ENCODE measurements at places on chromosomes 1 and 21.

- no peak overlapping the region for H3K4me3 ChIP-seq
- no peak for DNase-seq
- no peaks in the 10 kb centered on the region for H3K36me3 ChIP-seq
- peaks cover 30% of the 10 kb centered on the region for H3K4me1 ChIP-seq
- no peak overlapping the region for H3K27ac ChIP-seq
- peaks cover 4% of the 10 kb centered on the region for H3K27me3 ChIP-seq
Observed at GRCh38 chr21:45891388-45892155, 90.0 kb upstream of the COL6A1 start.

DNA sequence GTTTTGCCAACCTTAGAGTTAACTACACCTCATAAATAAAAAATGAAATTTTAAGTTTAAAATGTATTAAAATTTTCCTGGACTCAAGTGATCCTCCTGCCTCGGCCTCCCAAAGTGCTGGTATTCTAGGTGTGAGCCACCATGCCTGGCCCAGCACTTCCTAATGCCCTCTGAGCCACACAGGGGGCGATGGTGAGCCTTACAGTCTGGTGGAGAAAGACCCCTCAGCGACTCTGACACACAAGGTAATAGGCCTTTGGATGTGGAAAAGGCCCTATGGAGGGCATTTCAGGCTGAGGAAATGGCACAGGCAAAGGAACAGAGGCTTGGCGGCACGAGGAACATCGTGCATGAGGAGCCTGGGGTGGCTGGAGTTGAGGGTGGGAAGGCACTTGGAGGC lies 6.7 kb downstream of the CITED4 start:
- H3K36me3 ChIP-seq, result no peaks in the 10 kb centered on the region
- H3K27me3 ChIP-seq, result no peaks in the 10 kb centered on the region
- no peak for DNase-seq
- no peaks in the 10 kb centered on the region for H3K4me1 ChIP-seq
- no peak overlapping the region for H3K27ac ChIP-seq

GRCh38 chr1:32014948-32015273 lies 1.2 kb downstream of the KHDRBS1 start:
- H3K27me3 ChIP-seq, result no peaks in the 10 kb centered on the region

GRCh38 chr21:29175408-29176134 lies 45.1 kb downstream of the MAP3K7CL start:
- no peak overlapping the region for H3K27ac ChIP-seq
- H3K4me1 ChIP-seq, result no peaks in the 10 kb centered on the region
- H3K4me3 ChIP-seq, result no peak overlapping the region
- no peak for DNase-seq

GRCh38 chr1:22826604-22827580 lies 116.3 kb downstream of the EPHB2 start:
- H3K36me3 ChIP-seq, result no peaks in the 10 kb centered on the region
- no peak overlapping the region for H3K27ac ChIP-seq
- no peak overlapping the region for H3K4me3 ChIP-seq
- no peaks in the 10 kb centered on the region for H3K4me1 ChIP-seq

GRCh38 chr1:234755449-234755863 lies 145.5 kb upstream of the IRF2BP2 start:
- DNase-seq, result no peak
- H3K27me3 ChIP-seq, result no peaks in the 10 kb centered on the region
- H3K27ac ChIP-seq, result no peak overlapping the region
- peaks cover 33% of the 10 kb centered on the region for H3K4me1 ChIP-seq
- H3K4me3 ChIP-seq, result no peak overlapping the region
- no peaks in the 10 kb centered on the region for H3K36me3 ChIP-seq

DNA sequence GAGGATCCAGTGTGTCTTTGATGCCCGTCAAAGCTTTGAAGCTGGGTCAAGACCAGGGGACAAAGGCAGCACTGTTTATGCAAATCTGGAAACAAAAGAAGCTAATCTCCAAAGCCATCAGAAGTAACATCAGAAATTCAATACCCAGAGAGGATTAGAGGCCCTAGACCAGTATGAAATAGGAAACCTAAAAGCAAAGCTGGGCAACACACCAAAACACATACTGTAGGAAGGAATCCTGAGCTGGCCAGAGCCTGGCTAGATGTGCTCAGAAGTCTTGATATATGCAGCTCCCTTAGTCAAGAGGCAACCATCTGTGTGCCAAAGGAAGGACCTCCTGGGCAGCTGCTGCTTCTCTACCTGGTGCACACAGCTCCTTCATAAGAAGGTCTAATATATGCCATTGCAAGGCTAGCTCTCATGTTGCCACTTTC lies 12.3 kb downstream of the COLGALT2 start:
- no peaks in the 10 kb centered on the region for H3K4me1 ChIP-seq
- H3K36me3 ChIP-seq, result no peaks in the 10 kb centered on the region
- no peaks in the 10 kb centered on the region for H3K27me3 ChIP-seq
- no peak overlapping the region for H3K27ac ChIP-seq

GRCh38 chr21:16644685-16645084 lies 868.2 kb upstream of the CXADR start:
- no peak for DNase-seq
- H3K4me3 ChIP-seq, result no peak overlapping the region
- H3K4me1 ChIP-seq, result no peaks in the 10 kb centered on the region
- no peaks in the 10 kb centered on the region for H3K36me3 ChIP-seq
- H3K27me3 ChIP-seq, result no peaks in the 10 kb centered on the region

GRCh38 chr1:90558126-90558525 lies 159.0 kb downstream of the BARHL2 start:
- H3K4me3 ChIP-seq, result no peak overlapping the region
- no peaks in the 10 kb centered on the region for H3K4me1 ChIP-seq
- no peak overlapping the region for H3K27ac ChIP-seq

DNA sequence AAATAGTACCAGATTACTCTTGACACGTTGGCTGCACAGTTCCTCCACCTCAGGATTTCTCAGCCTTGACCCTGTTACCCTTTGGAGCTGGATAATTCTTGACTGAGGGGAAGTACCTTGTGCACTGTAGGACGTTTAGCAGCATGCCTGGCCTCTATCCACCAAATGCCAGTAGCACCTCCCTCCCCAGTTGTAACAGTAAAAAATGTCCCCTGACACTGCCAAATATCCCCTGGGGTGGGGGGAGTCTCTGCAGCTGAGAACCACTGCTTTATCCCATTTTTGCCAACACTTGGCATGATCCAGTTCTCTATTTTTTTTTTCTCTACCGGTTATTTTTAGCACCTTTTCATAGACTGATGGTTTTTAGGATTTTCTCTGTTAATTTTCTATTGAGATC lies 34.0 kb downstream of the C1orf198 start:
- no peak for DNase-seq
- H3K36me3 ChIP-seq, result no peaks in the 10 kb centered on the region
- no peaks in the 10 kb centered on the region for H3K4me1 ChIP-seq
- H3K27ac ChIP-seq, result no peak overlapping the region
- peaks cover 2% of the 10 kb centered on the region for H3K27me3 ChIP-seq
- H3K4me3 ChIP-seq, result no peak overlapping the region

- DNase-seq, result no peak
- H3K36me3 ChIP-seq, result no peaks in the 10 kb centered on the region
- no peak overlapping the region for H3K27ac ChIP-seq
- no peaks in the 10 kb centered on the region for H3K4me1 ChIP-seq
Observed at GRCh38 chr1:100785470-100786052, 66.0 kb downstream of the VCAM1 start.

GRCh38 chr1:199178646-199179045 lies 539.8 kb downstream of the PTPRC start:
- H3K27ac ChIP-seq, result no peak overlapping the region
- H3K36me3 ChIP-seq, result no peaks in the 10 kb centered on the region
- H3K4me3 ChIP-seq, result no peak overlapping the region
- H3K27me3 ChIP-seq, result no peaks in the 10 kb centered on the region

- DNase-seq, result no peak
- no peak overlapping the region for H3K4me3 ChIP-seq
- H3K36me3 ChIP-seq, result no peaks in the 10 kb centered on the region
Observed at GRCh38 chr1:165454091-165454610, 9.2 kb upstream of the RXRG start.

GRCh38 chr1:228317411-228317828 lies 89.2 kb downstream of the TRIM11 start:
- DNase-seq, result no peak
- no peak overlapping the region for H3K4me3 ChIP-seq

DNA sequence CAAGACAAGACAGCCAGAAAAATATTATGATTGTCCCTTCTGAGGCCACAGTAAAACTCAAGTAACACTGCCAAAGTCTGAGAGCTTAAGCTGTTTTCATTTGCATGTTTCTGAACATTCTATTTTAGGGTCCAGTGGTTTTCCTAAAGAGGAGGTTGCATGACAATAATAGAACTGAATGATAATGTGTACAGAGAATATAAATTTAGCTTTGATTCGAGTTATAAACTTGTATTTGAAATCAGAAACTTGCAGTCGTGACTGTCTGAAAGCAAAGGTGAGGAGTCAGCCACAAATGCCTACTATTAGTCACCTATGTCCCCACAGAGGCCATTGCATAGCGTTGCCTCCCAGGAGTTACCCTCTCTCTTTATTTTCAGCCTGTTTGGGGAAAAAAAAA lies 363.1 kb upstream of the ADGRL2 start:
- H3K36me3 ChIP-seq, result no peaks in the 10 kb centered on the region
- H3K27me3 ChIP-seq, result no peaks in the 10 kb centered on the region
- no peak overlapping the region for H3K4me3 ChIP-seq
- no peak overlapping the region for H3K27ac ChIP-seq
- no peak for DNase-seq

DNA sequence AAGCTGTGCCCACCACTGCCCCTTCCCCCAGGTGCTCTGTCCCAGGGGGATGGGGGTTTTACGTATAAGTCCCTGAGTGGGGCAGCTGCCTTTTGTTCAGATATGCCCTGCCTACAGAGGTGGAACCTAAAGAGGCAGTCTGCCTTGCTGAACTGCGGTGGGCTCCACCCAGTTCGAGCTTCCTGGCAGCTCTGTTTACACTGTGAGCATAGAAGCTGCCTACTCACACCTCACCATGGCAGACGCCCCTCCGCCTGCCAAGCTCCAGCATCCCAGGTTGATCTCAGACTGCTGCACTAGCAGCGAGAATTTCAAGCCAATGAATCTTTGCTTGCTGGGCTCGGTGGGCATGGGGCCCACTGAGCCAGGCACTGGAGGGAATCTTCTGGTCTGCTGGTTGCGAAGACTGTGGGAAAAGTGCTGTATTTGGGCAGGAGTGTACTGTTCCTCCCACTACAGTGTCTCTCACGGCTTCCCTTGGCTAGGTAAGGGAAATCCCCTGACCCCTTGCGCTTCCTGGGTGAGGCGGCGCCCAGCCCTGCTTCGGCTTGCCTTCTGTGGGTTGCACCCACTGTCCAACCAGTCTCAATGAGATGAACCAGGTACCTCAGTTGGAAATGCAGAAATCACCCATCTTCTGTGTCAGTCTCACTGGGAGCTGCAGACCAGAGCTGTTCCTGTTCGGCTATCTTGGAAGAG lies 17.6 kb upstream of the RWDD3 start:
- no peak overlapping the region for H3K27ac ChIP-seq
- peaks cover 7% of the 10 kb centered on the region for H3K4me1 ChIP-seq

DNA sequence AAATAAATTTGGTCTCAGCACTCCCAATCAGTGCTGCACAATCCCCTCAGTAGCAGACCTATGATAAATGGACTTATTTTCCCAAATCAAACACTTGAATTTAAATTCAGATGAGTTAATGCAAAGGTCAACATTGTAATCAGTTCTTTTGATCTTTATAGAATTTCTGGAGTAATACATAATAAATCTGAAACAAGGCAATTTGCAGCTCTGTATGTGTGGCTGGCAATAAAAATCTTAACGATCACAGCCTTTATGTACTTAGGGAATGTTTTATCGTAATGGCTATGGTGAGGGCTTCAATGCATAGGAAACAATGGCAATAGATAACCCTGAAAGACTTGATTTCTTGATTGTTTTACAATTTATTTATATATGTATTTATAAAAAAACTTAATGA lies 91.4 kb downstream of the GPATCH2 start:
- no peaks in the 10 kb centered on the region for H3K36me3 ChIP-seq
- H3K27ac ChIP-seq, result no peak overlapping the region
- H3K4me3 ChIP-seq, result no peak overlapping the region
- no peak for DNase-seq
- H3K4me1 ChIP-seq, result no peaks in the 10 kb centered on the region

DNA sequence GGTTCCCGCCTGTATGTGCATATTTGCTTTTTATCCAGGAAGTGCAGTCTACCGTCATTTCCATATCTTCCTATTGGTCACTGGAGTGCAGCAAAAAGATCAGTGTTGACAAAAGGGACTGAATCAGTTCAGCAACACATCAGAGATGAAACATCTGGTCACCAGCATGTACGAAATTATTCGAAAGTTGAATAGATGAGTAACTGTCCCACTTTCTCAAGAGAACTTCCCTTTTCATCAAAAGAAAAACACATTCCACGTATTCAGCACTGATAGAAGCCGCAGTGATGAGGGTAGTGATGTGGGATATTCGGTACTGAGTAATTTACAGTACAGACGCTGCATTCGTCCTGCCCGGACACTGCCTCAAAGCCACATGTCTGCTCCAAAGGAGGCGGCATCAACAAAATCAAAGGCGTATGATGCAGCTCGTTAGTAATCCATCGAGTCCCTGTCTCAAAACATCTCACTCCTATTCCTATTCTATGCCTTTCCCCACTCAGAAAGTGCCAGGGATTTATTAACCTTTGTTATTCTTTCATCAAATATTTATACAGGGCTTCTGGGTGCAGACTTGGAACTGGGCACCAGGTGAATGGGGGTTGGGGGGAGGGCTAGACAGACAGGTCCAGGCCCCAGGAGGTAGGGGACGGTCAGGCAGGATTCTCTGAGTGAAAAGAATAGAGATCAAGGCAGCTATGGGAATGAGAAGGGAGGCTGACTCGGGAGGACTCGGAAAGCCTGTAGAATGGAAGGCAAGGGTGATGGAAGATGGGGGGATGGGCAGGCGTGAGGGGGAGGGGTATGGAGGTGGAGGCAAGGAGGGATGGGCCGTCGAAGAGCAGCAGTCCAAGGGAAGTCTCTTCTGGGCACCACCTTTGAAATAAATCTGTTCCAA lies 79.5 kb upstream of the SLC45A1 start:
- H3K4me1 ChIP-seq, result peaks cover 5% of the 10 kb centered on the region
- no peak overlapping the region for H3K4me3 ChIP-seq
- H3K27me3 ChIP-seq, result no peaks in the 10 kb centered on the region
- no peak overlapping the region for H3K27ac ChIP-seq

GRCh38 chr1:185668013-185668412 lies 66.2 kb upstream of the HMCN1 start:
- H3K4me3 ChIP-seq, result no peak overlapping the region
- no peak for DNase-seq
- no peaks in the 10 kb centered on the region for H3K27me3 ChIP-seq
- peaks cover 7% of the 10 kb centered on the region for H3K4me1 ChIP-seq
- H3K27ac ChIP-seq, result no peak overlapping the region

DNA sequence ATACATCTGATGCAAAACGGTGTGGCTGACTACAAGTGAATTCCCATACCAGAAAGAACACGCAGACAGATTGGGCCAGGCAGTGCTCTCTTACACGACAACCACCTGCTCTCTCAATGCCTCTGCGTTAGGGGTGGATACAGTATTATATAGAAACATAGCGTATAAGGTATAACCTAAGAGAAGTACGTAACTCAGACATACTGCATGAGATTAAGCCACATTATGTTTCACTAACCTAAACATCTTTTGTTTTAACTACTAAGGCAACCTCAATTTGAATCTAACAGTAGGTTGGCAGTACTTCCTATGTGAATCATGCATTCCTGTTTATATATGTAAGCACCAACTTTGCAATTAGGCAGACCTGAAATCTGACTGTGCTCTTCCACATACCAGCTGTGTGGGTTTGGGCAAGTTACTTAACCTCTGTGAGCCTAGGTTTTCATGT lies 58.1 kb upstream of the COA6 start:
- no peak overlapping the region for H3K4me3 ChIP-seq
- H3K4me1 ChIP-seq, result peaks cover 79% of the 10 kb centered on the region
- peak overlapping the region; percentile 90 for H3K27ac ChIP-seq
- DNase-seq, result peak; percentile 50
- H3K27me3 ChIP-seq, result no peaks in the 10 kb centered on the region
- H3K36me3 ChIP-seq, result no peaks in the 10 kb centered on the region
